CD4-positive, alpha-beta T cell (primary cell): ENCODE measurements at places on chromosomes 7 and 10. TPM values are rescaled to one million over a fixed set of nuclear protein-coding genes. Genes with fewer than 3 reads are reported as not detected.

Gene CNNM1
- total RNA-seq = 0.17 TPM

Gene MYH16
- total RNA-seq = not detected

Gene GDF10
- 0.22 TPM for total RNA-seq

Gene TEX36
- total RNA-seq = not detected

Gene PRF1
- 9.4 TPM for total RNA-seq

Gene FZD8
- total RNA-seq = 2.2 TPM

Gene GJD4
- total RNA-seq = not detected

Gene HOXA5
- not detected for total RNA-seq

Gene SPDYE16
- total RNA-seq = 0.53 TPM

Gene BAZ1B
- total RNA-seq = 35.5 TPM

Gene R3HCC1L
- total RNA-seq = 12.7 TPM

Gene DYNC1I1
- total RNA-seq = not detected

Gene GSTO2
- total RNA-seq = 1.2 TPM

Gene RHOBTB1
- total RNA-seq = not detected

Gene RBM17
- total RNA-seq = 150 TPM

Gene MACC1
- total RNA-seq = 0.05 TPM

Gene VAX1
- total RNA-seq = not detected

Gene UNCX
- not detected for total RNA-seq

Gene MYOZ1
- total RNA-seq = not detected

Gene SPDYE9
- not detected for total RNA-seq

Gene SPACDR
- total RNA-seq = 0.93 TPM

Gene PON1
- total RNA-seq = not detected

Gene SPDYE2
- total RNA-seq = 0.36 TPM

Gene FBXL13
- 0.89 TPM for total RNA-seq

Gene NAT16
- total RNA-seq = not detected

Gene TUBB8
- total RNA-seq = not detected

Gene KLHDC10
- total RNA-seq = 7.0 TPM
